Keratinocyte (primary cell): ENCODE measurements at places on chromosomes 7 and 10.

DNA sequence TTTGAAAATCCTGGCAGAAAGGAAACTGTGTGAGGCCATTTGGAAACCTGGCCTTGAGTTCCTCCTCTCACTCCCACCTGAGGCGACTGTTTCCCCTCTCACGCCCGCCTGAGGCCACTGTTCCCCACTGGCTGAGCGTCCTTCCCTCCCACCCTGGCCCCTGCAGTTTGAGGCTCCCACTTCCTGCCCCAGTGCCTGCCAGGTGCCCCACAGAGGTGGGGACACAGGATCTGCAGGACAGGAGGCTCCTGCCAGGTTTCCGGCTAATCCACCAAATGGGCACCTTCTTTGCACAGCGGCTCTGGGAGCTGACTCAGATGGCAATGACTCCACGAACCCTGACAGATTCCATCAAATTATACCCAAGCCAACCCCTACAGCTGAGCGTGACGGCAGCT is 24.3 kb upstream of the LARP4B start:
- no peak for DNase-seq

- DNase-seq, result no peak
Observed at GRCh38 chr7:18020138-18020715, 7.4 kb downstream of the PRPS1L1 start.

- DNase-seq, result no peak
Observed at GRCh38 chr7:155058896-155059295, 11.2 kb upstream of the HTR5A start.

DNA sequence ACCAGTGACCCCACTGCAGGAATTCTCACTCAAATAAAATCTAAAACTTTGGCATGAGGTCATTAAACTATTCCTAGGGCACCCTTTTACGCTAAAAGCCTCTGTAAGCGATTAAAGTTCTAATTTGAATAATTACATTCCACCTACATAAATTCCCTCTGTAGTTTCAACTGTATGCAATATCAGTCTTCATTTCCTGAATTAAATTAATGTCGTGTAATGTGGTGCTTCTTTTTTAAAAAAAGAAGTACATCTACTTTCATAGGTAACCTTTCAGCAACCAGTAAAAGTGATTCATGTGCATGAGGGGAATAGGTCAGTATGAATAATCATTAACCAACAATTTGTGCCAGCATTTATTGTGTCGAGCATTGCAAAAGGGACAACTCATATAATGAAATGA is 44.7 kb downstream of the IMMP2L start:
- DNase-seq, result no peak

DNA sequence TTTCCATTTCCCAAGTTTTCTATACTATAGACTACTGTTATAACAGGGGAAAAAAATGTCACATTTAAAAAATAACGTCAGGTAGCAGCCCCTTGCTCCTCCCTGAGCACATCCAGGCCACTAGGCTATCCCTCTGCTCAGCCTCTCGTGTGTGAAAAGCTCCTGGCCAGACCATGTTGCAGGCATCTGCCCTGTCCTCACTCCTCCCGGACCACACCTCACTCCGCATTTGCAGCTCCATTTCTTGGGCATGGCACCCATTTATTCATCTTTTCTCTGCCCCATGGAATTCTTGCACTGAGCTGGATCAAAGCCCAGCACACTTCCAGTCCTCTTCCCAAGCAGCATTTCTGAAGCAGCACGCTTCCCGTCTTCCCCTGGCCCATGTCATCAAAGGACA is 1.4 kb upstream of the GDF2 start:
- DNase-seq, result no peak

DNA sequence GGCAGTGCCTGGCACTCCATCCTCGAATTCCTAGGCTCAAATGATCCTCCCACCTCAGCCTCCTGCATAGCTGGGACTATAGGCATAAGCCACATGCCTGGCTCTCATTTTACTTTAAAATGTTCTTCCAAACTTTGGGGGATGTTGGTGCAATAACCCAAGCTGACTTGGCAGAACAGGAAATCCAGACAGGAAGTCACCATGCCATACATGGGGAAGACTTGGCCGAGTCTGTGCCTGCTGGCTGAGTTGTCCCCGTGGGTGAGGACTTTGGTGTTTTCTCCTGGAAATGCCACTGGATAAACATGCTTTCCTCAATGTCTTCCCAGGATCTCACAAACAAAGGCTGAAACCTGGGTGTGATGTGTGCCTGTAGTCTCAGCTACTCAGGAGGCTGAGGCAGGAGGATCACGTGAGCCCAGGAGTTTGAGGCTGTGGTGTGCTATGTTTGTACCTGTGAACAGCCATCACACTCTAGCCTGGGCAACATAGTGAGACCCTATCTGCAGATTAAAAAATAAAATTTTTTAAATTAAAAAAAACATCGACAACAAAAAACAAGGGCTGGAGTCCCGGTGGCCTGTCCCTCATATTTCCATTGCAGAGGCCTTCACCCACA is 19.8 kb downstream of the HKDC1 start:
- no peak for DNase-seq

- no peak for DNase-seq
Observed at GRCh38 chr10:58479045-58479444, 33.6 kb upstream of the BICC1 start.

GRCh38 chr10:51806079-51806835 is 106.9 kb upstream of the CSTF2T start:
- no peak for DNase-seq

DNA sequence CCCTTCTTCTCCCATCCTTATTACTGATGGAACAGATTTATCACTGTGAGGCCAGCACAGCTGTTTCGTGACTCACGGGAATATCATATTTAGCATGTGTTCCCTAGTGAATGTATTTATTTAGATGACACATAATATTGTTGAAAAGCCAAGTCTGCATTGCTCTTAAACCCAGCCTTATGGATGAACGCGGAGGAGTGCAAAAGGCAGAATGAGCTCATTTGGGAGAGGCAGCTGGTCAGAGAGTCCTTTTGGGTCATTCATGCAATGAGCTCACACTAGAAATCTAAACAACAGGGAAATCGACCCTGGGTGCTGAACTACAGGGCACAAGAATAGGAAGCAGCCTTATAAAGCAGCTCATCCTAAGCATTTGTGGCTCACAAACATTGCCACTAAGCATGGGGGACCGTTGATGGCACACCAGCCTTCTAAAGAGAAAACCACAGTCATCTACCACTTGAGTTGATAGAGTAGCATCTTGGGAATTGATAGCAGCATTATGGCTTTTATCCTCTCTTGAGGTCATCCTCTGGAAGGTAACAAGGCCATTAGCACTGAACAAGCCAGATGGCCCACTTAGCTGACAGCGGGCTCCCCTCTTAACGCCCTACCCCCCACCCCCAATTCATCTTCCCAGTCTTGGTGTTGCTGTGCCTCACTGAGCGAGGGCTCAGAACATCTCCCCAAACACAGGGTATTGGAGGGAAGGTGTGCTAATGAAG is 32.9 kb upstream of the SDK1 start:
- DNase-seq, result no peak

- no peak for DNase-seq
Observed at GRCh38 chr7:32803406-32804141, 88.0 kb downstream of the KBTBD2 start.

DNA sequence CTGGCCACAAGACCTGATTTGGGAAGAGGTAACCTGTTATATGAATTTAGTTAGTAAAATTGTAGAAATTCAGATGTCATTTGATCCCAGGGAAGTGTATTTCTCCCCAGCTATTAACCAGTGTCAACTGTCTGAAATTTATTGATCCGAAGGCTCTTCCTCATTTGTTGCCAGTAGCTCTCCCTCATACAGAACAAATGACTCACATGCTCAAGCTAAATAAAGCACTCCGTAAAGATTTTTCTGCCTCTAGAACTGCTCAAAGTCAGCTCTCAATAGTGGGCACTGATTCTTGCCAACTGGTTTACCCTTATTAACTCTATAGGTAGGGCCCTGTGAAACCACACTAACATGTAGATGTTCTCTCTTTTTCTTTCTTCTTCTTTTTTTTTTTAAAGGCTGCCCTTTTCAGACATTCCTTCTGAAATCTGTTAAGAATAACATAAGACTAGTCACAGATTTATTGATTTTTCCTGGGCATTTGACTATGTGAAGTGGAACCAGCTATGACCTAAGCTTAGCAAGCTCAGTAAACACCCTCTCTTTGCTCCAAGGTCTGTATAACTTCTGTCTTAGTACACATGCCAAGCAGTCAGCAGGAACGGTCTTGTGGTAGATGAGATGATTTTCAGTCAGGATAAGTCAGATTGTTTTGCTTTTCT is 21.8 kb downstream of the RPA3 start:
- no peak for DNase-seq

GRCh38 chr7:123792547-123792946 is 43.7 kb upstream of the WASL start:
- DNase-seq, result no peak

GRCh38 chr7:106451171-106451570 is 166.4 kb upstream of the NAMPT start:
- no peak for DNase-seq

DNA sequence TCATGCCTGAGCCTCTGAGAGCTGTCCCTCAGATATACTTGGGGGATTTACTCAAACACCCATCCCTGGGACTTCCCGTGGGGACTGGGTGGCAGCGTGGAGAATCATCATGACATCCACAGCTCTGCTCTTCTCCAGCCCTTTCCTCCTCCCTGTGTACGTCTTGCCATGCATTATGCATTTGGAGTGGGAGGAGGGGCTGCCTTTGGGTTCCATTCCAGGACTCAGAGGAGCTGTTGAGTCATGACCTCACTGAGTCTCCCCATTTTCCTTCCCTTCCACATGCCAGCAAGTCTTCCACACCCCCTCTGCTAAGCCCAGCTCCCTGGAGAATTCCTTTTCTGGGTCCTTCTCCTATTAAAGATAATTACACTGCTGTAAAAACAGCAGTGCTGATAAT is 480.7 kb downstream of the SORCS3 start:
- no peak for DNase-seq

GRCh38 chr10:133059093-133059470 is 28.6 kb upstream of the ADGRA1 start:
- no peak for DNase-seq

DNA sequence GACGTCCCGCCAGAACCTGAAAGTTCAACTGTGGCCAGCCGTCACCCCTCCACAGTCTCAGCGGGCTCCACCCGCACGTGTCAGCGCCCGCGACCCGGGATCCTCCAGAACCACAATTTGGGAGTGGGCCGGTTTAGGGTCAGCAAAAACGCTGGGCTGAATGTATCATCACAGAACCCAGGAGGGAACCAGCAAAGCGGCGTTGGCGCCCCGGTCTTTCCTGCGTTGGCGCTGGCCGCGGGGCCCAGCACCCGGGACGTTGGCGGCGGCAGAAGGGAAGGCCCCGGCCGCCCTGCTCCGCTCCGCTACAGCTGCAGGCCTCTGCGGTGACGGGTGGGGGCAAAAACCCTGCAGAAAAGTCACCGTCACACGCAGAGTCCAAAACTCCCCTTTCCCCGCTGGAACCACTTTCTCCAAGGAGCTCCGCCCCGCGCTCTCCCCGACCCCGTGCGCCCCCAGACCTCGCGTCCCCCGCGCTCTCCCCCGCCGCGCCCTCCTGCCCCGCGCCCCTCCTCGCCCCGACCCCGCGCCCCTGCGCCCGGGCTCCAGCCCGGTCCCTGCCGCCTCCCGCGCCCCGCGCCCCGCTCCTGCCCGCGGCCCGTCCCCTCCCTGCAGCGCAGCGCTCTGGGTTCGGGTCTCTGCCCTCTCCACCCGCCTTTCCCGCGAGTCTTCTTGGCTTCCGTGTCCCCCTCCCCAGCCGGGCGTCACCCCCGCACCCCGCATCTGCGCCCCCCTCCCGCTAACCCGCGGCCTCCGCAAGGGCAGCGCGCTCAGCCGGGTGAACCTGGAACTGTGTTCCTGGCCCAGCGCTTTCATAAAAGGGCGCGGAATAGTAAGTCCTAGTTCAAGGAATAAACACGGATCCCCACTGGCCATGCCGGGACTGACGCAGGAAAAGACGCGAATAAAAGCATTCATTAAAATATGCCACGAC is 24.0 kb upstream of the RNF32 start:
- no peak for DNase-seq

DNA sequence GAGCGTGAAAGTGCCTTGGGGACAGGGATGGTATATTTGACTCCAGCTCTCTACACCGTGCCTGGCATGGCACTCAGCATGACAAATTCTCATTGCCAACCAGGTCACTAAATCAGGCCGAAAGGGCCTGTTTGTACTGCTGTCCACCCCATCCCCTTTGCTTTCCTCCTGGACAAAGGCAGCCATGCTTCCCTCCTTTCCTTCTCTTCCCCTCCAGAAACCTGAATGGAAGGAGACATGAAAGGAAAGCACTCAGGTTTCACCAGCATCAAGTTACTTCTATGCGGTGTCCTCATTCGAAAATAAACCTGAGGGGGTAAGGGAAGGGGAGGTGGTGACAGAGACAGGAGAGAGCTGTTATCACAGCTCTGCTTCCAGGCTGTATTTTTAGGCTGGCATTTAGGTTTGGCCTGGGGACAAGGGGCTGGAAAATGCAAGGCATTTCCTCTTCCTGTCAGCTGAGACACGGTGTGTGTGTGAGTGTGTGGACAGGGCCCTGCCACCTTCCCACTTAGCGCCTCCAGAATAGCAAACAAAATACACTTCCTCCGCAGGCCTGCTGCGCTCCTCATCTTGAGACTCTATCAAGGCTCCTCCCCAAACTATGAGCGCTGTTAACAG is 79.9 kb upstream of the COL13A1 start:
- no peak for DNase-seq

DNA sequence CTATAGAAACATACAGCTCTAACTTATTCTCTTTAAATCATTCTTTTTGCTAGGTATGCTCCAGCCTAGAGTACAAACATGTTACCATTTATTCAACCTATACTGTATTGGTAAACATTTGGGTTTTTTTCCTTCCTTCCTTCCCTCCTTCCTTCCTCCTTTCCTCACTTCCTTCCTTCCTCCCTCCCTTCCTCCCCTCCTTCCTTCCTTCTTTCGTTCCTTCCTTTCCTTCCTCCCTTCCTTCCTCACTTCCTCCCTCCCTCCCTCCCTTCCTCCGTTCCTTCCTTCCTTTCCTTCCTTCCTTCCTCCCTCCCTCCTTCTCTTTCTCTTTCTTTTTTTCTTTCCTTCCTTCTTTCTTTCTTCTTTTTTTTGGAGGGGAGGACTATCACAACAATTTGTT is 286.7 kb upstream of the PRKCQ start:
- no peak for DNase-seq

DNA sequence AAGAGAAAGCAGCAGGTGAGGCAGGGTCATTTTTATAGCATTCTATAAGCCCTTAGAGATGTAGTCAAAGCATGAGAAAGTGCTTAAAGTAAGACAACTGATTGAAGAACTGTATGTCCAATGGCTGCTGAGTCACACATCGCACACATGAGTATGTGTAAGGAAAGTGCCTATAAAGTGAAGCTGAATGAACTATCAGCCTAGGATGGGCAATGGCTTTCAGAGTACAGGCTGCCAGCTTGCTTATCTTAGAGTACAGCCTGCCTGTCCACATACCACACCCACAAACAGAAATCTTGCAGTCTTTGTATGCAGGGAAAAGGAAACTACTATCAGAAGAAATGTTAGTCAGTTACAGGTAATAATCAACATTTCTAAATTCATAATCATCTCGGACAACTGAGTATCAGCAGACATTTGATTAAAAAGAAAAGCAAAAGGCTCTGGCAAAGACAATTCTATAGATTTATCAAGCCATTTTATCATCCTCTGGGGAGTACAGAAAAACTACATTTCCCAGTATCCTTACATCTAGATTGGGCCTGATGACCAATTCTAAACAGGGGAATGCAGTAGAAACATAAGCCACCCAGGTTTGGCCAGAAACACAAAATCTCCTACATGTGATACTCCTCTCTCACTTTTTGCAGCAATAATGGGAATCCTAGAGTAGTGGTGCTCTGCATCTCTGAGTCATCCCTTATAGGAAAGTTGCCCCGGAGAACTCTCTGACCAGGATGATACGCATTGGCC is 16.2 kb upstream of the EPHB6 start:
- no peak for DNase-seq
